ENCODE measurements at places on chromosomes 2 and 18.

GRCh38 chr2:3212984-3213383, 164.6 kb downstream of the EIPR1 start:
- DNase-seq, result no peak

DNA sequence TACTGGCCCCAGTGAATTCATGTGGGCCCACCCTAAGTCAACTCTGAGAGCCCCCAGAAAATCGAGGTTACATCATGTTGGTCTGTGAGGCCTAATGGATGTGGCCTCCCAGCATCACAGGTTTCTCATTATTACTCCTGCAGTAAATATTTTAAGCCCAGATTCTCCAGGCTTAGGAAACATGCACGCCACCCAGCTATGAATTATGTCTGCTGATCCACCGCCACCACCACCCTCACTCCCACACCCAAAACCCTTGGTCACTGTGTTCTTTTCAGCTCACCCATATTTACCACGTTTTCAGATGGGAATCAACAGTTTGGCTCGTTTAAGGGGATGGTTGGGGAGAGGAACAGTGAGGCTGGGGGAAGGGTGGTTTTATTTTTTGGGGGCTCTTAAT, 128.6 kb downstream of the NCK2 start:
- DNase-seq, result no peak

DNA sequence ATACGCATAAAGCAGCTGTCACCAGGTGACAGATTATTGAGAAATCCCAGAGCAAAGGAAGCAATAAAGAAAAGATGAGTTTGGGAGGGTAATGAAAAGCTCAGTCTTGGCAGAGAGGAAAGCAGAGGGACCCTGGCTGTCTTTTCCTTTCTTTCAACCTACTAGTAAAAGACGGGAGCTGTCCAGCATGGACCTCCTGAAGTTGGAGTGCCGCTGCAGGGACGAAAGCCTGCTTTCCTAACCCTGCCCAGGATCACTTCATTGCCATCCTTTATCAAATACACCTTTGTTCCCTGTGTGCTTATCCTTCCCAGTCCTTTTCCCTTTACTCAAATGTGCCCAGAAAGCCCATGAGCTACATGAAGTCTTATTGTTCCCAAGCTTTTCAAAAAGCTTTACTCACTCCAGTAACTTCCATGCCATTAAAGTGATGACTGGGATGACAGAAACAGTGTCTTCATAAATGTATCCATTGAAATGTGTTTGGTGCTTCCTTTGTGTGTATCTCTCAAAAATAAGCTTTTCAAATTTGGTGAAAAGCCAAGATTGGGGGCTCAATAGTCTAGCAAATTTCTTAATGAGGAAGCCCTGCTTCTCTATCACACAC, 3.7 kb upstream of the SPR start:
- DNase-seq, result peak; percentile 72

- no peak for DNase-seq
Measured at GRCh38 chr18:39951142-39951720, 2003.8 kb upstream of the PIK3C3 start.
